ENCODE measurements at places on chromosomes 1 and 21. TPM values are rescaled to one million over a fixed set of nuclear protein-coding genes. Genes with fewer than 3 reads are reported as not detected.

Gene TCP10L
- total RNA-seq = 3.2 TPM

GRCh38 chr1:73886716-73887115, 311.3 kb downstream of the LRRIQ3 start:
- DNase-seq = no peak

DNA sequence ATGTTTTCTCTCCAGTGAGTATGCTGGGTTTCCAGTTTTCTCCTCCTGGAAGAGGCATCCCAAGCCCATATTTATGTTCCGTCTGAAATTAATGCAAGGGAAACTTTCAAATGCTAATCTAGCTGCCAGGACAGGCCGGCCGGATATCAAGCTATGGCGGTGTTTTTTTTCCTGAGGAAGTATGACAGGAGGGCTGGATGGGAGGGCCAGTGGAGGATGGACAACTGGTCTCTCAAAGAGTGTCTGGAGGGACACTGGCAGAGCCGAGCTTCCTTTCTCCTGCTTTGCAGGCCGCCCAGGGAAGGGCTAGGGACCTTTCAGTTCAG, 212.7 kb downstream of the TRABD2B start:
- no peak for DNase-seq

Gene LYPD8
- total RNA-seq = not detected

GRCh38 chr1:226949401-226949800, 9.3 kb downstream of the COQ8A start:
- DNase-seq = no peak

- DNase-seq = no peak
These were observed 52.1 kb upstream of the ERRFI1 start for GRCh38 chr1:8078176-8078671.

DNA sequence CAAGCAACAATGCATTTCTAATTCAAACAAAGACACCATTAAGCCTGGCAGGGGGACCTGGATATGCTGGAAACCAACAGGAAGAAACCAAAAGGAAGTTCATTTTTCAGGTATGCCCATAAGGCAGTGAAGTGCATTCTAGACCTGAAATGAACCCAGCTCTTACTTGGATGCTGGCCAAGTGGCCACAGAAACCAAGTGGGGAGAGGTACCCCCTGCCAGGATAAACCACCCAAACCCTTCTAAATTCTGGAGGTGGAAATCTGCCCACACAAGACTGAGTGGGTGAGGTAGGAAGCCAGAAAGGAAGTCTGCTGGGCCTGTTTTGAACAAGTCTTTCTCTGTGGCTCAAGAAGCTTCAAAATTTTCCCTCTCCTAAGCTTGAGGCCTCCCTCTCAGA, 2.6 kb downstream of the CD5L start:
- DNase-seq = no peak

Gene DPYD
- total RNA-seq = 9.0 TPM

DNA sequence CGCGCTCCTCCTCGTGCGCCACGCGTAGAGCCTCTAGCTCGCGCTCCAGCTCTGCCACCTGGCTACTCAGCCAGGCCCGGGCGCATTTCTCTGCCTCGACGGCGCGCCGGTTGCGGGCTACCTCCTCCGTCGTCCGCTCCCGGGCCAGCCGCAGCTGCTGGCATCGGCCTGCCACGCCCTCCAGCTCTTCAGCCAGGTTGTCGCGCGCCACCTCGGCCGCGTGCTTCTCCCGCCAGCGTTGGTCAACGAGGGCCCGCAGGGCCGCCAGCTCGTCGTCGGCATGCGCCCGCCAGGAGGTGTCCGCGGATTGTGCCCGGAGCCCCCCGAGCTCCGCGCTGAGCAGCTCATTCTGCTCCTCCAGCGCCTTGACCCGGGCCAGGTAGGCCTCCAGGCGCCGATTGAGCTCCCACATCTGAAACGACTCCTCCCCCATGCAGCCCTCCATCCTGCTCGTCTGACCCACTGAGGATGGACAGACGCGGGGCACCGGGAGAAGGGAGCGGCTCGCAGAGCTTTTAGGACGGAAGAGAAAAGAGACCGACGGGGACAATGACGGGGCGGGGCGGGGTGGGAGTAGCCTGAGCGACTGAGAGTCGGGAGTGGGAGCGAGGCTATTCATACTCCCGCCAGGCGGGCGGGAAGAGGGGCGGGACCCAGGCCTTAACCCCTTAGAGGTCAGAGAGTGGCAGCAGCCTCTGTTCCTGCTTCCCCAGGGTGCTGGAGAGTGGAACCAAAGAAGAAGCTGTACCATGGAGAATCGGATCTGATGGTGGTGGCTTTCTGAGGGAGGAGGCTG, at the start of gene NES:
NES (minus strand) TSS at position 588 of the 796 bp plus-strand sequence; CDS start at position 445, 143 bp downstream.
- no peak for DNase-seq

Gene OR10Z1
- total RNA-seq = not detected

Gene MMEL1
- 0.64 TPM for total RNA-seq

- no peak for DNase-seq
These were observed 22.9 kb downstream of the AGRN start for GRCh38 chr1:1042835-1043234.

Gene UBXN10
- 2.8 TPM for total RNA-seq
